ENCODE measurements at places on chromosomes 11 and 22. TPM values are rescaled to one million over a fixed set of nuclear protein-coding genes. Genes with fewer than 3 reads are reported as not detected.

GRCh38 chr11:113796663-113797259, 17.2 kb downstream of the CLDN25 start:
- DNase-seq = peak; percentile 58

- no peak for DNase-seq
Observed at GRCh38 chr11:72338266-72338665, 94.3 kb upstream of the PHOX2A start.

HSPB2 gene
- not detected for total RNA-seq

TIMP3 gene
- total RNA-seq = 5.9 TPM

- DNase-seq = no peak
Observed at GRCh38 chr11:104663190-104664140, 234.8 kb downstream of the CASP12 start.

HBG1 gene
- not detected for total RNA-seq

DNA sequence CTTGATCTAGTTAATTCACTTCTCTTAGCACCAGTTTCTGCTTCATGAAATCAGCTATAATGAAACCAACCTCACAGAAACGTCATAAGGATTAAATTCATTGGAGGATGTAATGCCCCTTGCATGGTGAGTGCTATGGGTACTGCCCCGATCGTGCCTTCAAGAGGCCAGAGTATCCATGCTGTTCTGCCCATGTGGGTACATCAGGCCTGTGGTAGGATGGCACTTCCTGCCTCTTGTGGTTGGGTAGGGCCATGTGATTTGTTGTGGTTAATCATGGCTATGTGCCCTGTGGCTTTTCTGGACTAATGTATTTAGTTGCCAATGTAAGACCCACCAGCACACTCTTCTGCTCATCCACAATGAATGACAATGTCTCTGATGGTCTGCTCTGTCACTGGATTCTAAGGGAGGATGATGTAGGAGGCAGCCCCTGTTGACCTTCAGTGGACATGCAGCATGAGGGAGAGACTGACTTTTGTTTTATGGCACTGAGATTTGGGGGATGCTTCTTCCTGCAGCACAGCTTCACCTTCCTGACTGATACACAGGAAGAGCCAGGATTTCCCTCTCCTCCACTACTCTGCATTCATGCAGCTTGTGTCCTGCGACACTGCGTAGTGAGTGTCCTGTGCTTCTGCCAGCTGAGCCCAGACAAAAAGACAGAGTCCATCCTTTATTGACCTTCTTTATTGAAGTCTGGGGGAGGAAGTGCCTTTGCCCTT, 66.2 kb downstream of the DHCR7 start:
- no peak for DNase-seq

Data from hematopoietic multipotent progenitor cell (in vitro differentiated cells).